ENCODE measurements at places on chromosomes 5 and 9. TPM values are rescaled to one million over a fixed set of nuclear protein-coding genes. Genes with fewer than 3 reads are reported as not detected.

Gene ATP10B
- not detected for total RNA-seq

- DNase-seq, result no peak
Measured at GRCh38 chr9:98038958-98039357, 17.6 kb upstream of the NANS start.

DNA sequence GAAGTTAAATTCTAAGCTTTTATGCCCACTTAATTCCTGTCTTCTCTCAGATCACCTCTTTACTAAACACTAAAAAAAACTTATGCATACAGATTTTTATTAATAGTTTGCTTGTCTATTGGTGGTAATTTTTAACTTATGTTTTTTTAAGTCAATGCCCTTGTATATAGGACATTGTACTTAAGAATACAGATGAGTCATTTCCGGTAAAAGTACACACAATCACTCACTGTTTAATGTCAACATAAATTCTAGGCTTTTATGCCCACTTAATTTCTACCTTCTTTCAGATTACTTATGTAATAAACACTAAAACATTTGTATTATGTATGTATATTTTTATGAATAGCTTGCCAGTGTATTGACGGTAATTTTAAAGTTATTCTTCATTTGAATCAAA lies 872.8 kb upstream of the CDH9 start:
- no peak for DNase-seq

DNA sequence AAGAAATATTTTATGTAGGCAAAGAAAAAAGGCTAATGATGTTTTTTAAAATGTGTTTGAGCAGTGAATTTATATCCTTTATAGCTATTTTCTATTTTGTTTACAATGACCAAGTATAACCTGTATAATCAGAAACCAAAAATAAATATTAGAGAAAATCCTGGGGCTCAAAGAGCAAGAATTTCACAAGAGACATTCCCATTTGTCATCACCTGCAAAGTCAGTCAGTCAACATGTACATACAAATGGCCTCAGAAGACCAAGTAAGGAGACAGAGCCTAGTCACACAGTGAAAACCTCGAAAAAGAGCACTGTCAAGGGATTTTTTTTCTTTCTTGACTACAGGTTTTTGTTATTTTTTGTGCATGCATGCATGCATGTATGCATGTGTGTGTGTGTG lies 231.4 kb downstream of the GLIS3 start:
- no peak for DNase-seq
